Spinal cord (tissue), 10 donors: ENCODE measurements at places on chromosomes 1 and 21. TPM values are rescaled to one million over a fixed set of nuclear protein-coding genes. Genes with fewer than 3 reads are reported as not detected.

Gene FAM72D
- 3.3 TPM for polyA plus RNA-seq

Gene LCE3E
- polyA plus RNA-seq: not detected

Gene TMEM200B
- 3.9 TPM for polyA plus RNA-seq

Gene TSPAN1
- polyA plus RNA-seq: 0.84 TPM

Gene S100A13
- polyA plus RNA-seq: 58.3 TPM

Gene TMEM79
- 6.8 TPM for polyA plus RNA-seq

Gene DNASE2B
- 0.68 TPM for polyA plus RNA-seq

Gene NMNAT1
- polyA plus RNA-seq: 11.3 TPM

Gene IL19
- not detected for polyA plus RNA-seq

Gene INKA2
- polyA plus RNA-seq: 24.2 TPM

Gene CLCA4
- 0.11 TPM for polyA plus RNA-seq

Gene DYNLT4
- polyA plus RNA-seq: 1.5 TPM

Gene NPPB
- polyA plus RNA-seq: 3.1 TPM

Gene USH2A
- polyA plus RNA-seq: 0.09 TPM

Gene AVPR1B
- polyA plus RNA-seq: 0.12 TPM

Gene TRIM63
- not detected for polyA plus RNA-seq

Gene OXCT2
- 3.1 TPM for polyA plus RNA-seq

Gene SLC2A5
- polyA plus RNA-seq: 4.9 TPM

Gene TCHHL1
- polyA plus RNA-seq: not detected

Gene KRTAP11-1
- polyA plus RNA-seq: not detected

Gene MAN1A2
- polyA plus RNA-seq: 39.9 TPM

Gene AKNAD1
- polyA plus RNA-seq: 0.63 TPM
